Kidney glomerular epithelial cell (primary cell): ENCODE measurements at places on chromosomes 12 and 14.

DNA sequence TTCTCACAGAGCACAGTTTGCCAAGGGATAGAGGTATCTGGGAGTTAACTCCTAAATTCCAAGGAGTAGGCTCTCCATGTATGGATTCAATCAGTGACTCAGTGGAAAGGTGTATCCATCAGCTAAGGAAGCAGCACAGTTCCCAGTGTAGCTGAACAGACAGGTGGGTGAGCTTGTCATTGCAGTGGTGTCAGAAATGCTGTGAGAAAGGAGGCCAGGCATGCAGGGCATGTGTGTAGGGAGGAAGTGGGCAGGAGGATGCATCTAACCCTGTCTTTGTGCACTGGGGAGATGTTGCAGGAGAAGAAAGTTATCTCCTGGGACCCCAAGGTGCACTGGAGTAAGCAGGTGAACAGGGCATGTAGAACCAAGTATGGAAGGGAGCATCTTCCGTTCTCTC lies 539.0 kb downstream of the VRK1 start:
- DNase-seq, result no peak

- peak; percentile 37 for DNase-seq
Measured at GRCh38 chr12:47276621-47277309, 197.0 kb upstream of the AMIGO2 start.

DNA sequence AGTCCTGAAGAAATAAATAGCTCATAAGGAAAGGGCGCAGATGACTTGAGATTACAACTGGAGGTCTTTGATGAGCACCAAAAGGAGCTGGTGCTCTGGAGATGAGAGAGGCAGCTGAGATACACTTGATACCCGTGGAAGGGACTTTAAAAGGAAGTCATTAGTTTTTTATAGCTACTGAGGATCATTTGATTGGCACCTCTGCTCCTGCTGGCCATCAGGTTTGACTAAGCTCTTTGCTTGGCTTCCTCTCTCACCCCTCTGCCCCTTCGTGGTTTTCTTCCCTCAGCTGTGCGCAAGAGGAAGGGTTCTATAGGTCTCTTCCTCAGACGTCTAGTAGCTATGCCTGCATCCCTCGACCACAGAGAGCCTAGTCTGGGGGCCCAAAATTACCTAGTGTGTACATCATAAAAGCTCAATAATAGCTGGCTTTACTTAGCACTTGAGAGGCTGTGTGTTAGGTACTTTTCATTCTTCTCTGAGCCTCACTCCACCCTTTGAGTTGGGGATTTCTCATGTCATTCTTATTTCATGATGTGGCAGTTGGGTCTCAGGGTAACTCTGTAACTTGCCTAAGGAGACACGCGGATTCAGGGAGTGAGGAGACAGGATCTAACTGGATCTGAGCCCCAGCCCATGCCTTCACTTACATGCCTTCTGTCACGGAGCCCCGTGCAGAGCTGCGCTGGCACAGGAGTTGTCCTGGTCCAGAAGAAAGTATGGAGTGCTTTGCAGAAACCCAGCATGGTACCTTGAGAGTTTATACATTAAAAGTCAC lies 68.4 kb upstream of the ASPG start:
- no peak for DNase-seq

GRCh38 chr14:46048127-46048526 lies 603.5 kb downstream of the RPL10L start:
- peak; percentile 75 for DNase-seq

DNA sequence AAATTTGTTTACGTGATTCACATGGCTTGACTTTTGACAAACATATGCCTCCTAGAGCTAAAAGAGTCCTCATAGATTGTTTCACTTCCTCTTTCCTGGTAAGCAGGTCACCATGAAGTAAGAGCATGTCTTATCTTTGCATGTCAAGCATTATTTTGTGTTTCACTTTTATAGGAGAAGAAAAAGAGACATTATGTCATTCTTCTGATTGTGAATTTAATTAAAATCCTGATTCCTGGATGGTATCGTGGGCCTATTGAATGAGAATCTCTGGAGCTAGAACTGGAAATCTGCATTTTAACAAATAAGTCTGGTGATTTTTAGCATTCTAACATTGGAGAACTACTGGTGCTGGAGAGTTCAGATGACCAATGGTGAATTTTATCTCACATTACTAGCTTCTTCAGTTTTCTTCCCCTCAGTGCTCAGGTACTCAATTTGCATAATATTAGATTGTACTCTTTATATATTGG lies 218.6 kb upstream of the ATP2B1 start:
- DNase-seq, result no peak

GRCh38 chr14:96135285-96135684 lies 69.4 kb upstream of the BDKRB2 start:
- DNase-seq, result no peak

- DNase-seq, result no peak
Measured at GRCh38 chr12:47648056-47648579, 57.7 kb downstream of the RPAP3 start.

GRCh38 chr12:53254816-53255545 lies 13.1 kb upstream of the ESPL1 start:
- no peak for DNase-seq

DNA sequence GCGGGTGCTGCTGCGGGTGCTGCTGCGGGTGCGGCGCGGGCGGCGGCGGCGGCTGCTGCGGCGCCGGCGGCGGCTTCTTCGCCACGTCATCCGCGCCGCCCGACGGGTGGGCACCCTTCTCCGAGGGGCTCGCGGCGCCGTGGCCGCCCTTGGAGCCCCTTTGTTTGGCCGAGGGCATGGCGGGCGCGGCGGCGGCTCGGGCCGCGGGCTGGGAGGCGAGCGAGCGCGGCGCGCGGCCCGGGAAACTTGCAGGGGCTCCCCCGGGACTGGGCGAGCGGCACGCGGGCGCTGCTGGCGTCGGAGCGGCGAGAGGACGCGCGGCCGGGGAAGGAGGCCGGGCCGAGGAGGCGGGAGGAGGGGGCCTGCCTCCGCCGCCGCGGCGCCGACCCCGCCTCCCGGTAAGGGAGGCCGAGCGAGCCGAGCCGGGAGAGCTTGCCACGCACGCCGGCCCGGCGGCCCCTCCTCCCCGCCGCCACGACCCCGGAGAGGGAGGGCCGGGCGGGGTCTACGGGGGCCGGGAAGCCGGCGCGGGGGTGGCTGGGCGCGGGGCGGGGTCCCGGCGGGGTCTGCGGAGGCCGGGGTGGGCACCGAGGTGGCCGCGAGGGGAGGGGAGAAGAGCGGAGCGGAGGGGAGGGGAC lies at the start of gene CKAP4:
Gene CKAP4 (minus strand): TSS at position 347 of the 638 bp plus-strand sequence. CDS start 169 bp downstream, at position 178.
- DNase-seq, result peak; percentile 40

DNA sequence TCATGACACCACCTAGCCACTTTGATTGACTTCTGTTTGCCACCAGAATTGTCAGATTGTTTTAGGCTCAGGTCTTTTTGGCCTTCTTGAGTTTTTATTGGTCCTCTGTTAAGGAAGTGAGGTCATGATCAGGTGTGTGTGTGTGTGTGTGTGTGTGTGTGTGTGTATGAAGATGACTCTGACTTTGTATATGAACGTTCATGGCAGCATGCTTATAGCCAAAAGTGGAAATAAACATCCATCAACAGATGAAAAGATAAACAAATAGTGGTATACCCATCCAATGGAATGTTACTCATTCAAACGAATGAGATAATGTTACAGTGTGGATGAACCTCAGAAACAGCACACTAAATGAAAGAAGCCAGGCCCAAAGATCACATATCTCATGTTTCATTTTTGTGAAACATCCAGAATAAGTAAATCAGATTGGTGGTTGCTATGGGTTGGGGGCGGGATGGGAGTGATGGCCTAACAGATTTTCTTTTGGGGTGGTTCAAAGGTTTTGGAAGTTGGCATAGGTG lies 258.6 kb downstream of the KTN1 start:
- DNase-seq, result no peak

DNA sequence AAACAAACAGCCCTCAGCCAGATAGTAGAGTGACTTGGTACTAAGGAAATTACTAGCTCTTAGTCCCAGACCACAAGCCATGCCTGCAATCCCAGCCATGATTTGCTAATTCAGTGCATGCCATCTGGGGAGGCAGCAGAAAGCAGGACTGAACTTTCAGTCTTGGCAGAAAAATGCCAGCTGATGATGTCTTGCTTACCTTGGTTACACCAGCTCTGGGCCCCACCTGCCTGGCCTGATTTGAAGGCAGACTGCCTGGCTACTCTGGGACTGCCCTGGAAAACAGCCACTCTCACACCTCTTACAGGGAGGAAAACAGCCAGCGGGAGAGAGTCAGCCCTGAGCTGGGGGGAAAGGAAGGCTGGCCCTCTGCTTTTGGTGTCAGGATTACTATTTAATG lies 4.6 kb upstream of the UNC119B start:
- no peak for DNase-seq

GRCh38 chr14:96624661-96625425 lies 122.7 kb downstream of the PAPOLA start:
- no peak for DNase-seq

DNA sequence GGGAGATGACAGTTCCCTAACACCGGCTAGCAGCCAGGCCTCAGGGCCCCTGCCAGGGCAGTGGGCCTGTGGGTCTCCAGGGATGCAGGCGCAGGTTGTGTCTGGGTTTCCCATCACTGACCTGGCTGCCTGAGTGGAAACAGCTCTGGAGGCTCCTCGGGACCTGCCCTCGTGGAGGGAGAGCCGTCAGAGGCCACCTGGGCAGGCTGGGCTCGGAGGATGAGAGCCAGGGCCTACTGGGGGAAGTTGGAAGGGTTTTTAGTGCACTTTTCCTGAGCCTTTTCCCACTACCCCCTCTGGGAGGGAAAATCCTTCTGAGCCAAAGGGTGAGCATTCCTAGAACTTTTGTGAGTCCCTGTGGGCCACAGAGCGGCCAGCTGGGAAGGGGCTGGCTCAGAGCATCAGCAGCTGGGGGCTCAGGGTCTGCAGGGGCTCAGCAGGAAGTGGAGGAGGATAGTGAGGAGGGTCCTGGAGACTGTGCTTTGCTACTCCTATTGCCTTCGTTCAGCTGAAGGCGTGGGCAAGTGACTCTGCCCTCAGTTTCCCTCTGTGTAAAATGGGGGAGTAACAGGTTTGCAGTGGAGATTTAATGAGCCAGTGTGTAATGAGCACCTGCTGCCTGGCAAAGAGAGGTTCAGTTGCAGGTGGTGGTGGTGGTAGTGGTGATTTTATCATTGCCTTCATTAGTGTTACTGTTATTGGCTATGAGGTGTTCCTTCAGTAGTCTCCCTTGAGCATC lies 1.8 kb downstream of the SH2B3 start:
- no peak for DNase-seq
